ENCODE measurements at places on chromosomes 4 and X. TPM values are rescaled to one million over a fixed set of nuclear protein-coding genes. Genes with fewer than 3 reads are reported as not detected.

DNA sequence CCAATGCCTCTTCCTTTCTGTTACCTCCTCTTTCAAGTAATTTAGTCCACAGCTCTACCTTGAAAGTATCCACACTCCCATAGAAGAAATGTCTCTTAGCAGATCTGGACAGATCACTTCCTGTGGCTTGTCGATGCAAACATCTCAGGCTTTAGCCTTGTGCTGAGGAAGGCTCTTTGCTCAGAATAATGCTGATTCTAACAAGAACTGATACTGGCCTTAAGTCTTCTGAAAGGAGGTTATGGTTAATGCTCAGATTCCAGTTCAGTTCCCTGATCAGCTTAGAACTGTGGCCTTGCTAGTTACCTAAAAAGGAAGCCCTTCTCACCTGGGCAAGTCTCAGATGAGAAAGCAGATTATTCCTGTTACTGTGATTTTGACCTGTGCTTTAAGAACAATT, 230.1 kb upstream of the FAT4 start:
- H3K4me1 ChIP-seq, result no peaks in the 10 kb centered on the region
- no peaks in the 10 kb centered on the region for H3K36me3 ChIP-seq
- no peaks in the 10 kb centered on the region for H3K27me3 ChIP-seq
- H3K4me3 ChIP-seq, result no peak overlapping the region
- H3K27ac ChIP-seq, result no peak overlapping the region
- no peak for DNase-seq

DNA sequence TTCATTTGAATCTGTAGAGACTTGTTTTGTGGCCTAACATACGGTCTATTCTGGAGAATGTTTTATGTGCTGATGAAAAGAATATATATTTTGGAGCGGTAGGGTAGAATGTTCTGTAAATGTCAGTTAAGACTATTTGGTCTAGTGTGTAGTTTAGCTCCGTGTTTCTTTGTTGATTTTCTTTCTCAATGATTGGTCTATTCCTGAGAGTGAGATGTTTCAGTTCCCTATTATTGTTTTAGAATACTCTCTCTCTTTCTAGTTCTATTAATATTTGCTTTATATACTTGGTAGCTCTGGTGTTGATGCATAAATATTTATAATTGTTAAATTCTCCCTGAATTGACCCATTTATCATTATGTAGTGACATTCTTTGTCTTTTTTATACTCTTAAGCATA, 236.5 kb downstream of the GLUD2 start:
- DNase-seq, result no peak
- H3K27ac ChIP-seq, result no peak overlapping the region
- H3K27me3 ChIP-seq, result no peaks in the 10 kb centered on the region
- H3K4me3 ChIP-seq, result no peak overlapping the region

DNA sequence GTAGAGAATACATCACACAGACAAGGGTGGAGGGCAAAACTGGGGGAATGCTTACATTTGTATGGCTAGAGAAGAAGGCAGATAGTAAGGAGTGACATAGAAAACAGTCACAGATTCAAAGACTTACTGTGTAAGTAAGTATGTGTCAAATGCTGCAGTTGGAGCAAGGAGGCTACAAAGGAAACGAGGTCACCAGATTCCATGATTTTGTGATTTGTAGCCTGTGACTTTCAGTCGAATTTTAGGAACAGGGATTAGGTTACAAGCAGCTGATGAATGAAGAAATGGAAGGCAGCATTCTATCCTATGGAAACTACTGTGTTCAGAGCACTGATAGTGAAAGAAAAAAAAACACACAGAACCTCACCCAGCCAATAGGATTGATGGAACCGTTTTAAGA, 407.9 kb downstream of the IL15 start:
- DNase-seq, result no peak
- H3K36me3 ChIP-seq, result peaks cover 28% of the 10 kb centered on the region
- no peak overlapping the region for H3K4me3 ChIP-seq
- H3K4me1 ChIP-seq, result peaks cover 18% of the 10 kb centered on the region

- H3K4me3 ChIP-seq, result no peak overlapping the region
- H3K27me3 ChIP-seq, result no peaks in the 10 kb centered on the region
- no peak for DNase-seq
- H3K4me1 ChIP-seq, result no peaks in the 10 kb centered on the region
- no peaks in the 10 kb centered on the region for H3K36me3 ChIP-seq
- no peak overlapping the region for H3K27ac ChIP-seq
Observed at GRCh38 chr4:138510053-138510452, 267.9 kb upstream of the SLC7A11 start.

GRCh38 chrX:1946974-1947373, 332.1 kb downstream of the ASMT start:
- H3K27me3 ChIP-seq, result no peaks in the 10 kb centered on the region
- DNase-seq, result no peak
- no peak overlapping the region for H3K27ac ChIP-seq
- H3K4me1 ChIP-seq, result no peaks in the 10 kb centered on the region
- no peak overlapping the region for H3K4me3 ChIP-seq

- no peak overlapping the region for H3K4me3 ChIP-seq
- H3K36me3 ChIP-seq, result no peaks in the 10 kb centered on the region
- H3K27ac ChIP-seq, result no peak overlapping the region
- peaks cover 1% of the 10 kb centered on the region for H3K27me3 ChIP-seq
- no peak for DNase-seq
Observed at GRCh38 chrX:330726-331150, 12.1 kb upstream of the GTPBP6 start.

GRCh38 chr4:186725469-186726425, 2.1 kb upstream of the FAT1 start:
- DNase-seq, result no peak
- peak overlapping the region; percentile 33 for H3K4me3 ChIP-seq
- H3K27me3 ChIP-seq, result peaks cover 52% of the 10 kb centered on the region
- no peaks in the 10 kb centered on the region for H3K4me1 ChIP-seq
- no peaks in the 10 kb centered on the region for H3K36me3 ChIP-seq
- no peak overlapping the region for H3K27ac ChIP-seq

DNA sequence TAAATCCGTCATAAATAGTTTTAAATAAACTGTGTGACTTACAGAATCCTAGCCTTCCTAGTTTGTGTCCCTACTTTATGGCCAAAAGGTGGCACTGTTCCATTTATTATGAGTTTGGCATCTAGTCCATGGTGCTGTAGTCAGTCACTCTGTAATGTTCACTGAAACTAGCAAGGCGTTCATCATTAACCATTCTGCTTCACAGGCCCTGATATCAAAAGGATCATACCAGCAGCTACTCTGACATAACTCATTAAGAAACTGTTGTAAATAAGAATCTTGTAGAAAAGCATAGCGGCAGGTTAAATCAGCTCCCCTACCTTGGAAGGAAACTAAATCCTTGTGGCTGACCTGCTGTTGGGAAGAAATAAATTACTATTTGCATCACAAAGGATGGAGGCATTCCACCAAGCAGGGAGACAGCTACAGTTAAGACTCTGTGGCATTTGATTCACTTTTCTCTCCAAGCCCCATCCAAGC, 919.6 kb upstream of the DIAPH2 start:
- no peaks in the 10 kb centered on the region for H3K27me3 ChIP-seq
- no peaks in the 10 kb centered on the region for H3K4me1 ChIP-seq
- no peak overlapping the region for H3K27ac ChIP-seq
- no peak for DNase-seq
- no peak overlapping the region for H3K4me3 ChIP-seq

DNA sequence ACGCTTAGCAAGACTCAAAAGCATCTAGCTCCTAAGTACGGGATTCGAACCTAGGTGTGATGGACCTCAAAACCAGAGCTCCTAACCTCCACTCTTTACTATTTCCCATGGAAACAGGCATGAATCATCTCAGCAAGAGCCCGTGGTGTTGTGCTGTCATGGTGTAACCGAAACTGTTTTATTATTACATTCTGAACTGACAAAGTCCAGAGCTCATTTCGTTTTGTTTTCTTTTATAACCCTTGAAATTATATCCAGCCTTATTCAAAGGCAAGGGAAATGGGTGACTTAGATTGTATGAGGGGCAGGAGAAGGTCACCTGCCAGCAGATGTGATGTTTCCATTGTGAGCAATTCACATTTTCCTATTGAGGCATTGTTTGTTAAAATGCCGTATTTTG, 301.1 kb downstream of the FRMPD4 start:
- no peak for DNase-seq
- H3K4me1 ChIP-seq, result no peaks in the 10 kb centered on the region
- no peaks in the 10 kb centered on the region for H3K36me3 ChIP-seq
- H3K27me3 ChIP-seq, result no peaks in the 10 kb centered on the region
- no peak overlapping the region for H3K27ac ChIP-seq

GRCh38 chr4:153652051-153652784, 31.9 kb upstream of the TLR2 start:
- peaks cover 36% of the 10 kb centered on the region for H3K4me1 ChIP-seq
- H3K4me3 ChIP-seq, result no peak overlapping the region
- no peak for DNase-seq
- H3K27me3 ChIP-seq, result peaks cover 6% of the 10 kb centered on the region

DNA sequence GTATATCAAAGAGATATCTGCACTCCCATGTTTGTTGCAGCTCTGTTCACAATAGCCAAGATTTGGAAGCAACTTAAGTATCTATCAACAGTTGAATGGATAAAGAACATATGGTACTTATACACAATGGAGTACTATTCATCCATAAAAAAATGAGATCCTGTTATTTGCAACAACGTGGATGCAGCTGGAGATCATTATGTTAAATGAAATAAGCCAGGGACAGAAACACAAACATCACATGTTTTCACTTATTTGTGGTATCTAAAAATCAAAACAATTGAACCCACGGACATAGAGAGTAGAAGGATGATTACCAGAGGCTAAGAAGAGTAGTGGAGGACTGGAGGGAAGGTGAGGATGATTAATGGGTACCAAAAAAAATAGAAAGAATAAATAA, 14.2 kb downstream of the IQCM start:
- H3K4me1 ChIP-seq, result no peaks in the 10 kb centered on the region
- H3K4me3 ChIP-seq, result no peak overlapping the region
- DNase-seq, result no peak
- no peaks in the 10 kb centered on the region for H3K27me3 ChIP-seq
- no peaks in the 10 kb centered on the region for H3K36me3 ChIP-seq
- no peak overlapping the region for H3K27ac ChIP-seq

DNA sequence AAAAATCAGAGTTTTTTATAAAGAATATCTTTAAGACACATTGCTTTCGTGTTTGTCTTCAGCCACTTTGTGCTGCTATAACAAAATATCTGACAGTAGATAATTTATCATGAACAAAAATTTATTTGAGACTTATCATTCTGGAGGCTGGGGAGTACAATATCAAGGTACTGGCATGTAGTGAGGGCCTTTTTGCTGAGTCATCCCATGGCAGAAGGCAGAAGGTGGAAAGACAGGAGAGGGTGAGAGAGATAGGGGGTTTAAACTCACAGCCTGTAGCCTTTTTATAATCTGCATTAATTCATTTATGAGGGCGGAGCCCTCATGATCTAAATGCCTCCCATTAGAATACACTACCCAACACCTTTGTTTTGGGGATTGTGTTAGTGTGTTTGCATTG, 431.2 kb upstream of the FAM47C start:
- DNase-seq, result no peak
- H3K27me3 ChIP-seq, result no peaks in the 10 kb centered on the region

GRCh38 chr4:87316961-87317360, 5.7 kb downstream of the HSD17B13 start:
- no peak for DNase-seq
- H3K4me1 ChIP-seq, result no peaks in the 10 kb centered on the region
- H3K36me3 ChIP-seq, result no peaks in the 10 kb centered on the region
- peaks cover 2% of the 10 kb centered on the region for H3K27me3 ChIP-seq
- no peak overlapping the region for H3K4me3 ChIP-seq

- H3K4me1 ChIP-seq, result no peaks in the 10 kb centered on the region
- H3K36me3 ChIP-seq, result no peaks in the 10 kb centered on the region
- no peaks in the 10 kb centered on the region for H3K27me3 ChIP-seq
- no peak for DNase-seq
- H3K4me3 ChIP-seq, result no peak overlapping the region
- no peak overlapping the region for H3K27ac ChIP-seq
Observed at GRCh38 chrX:110448459-110448858, 89.8 kb downstream of the RTL9 start.

- H3K4me1 ChIP-seq, result no peaks in the 10 kb centered on the region
- H3K27me3 ChIP-seq, result peaks cover 8% of the 10 kb centered on the region
- DNase-seq, result no peak
- H3K4me3 ChIP-seq, result no peak overlapping the region
- no peak overlapping the region for H3K27ac ChIP-seq
Observed at GRCh38 chr4:154559494-154560418, 3.1 kb upstream of the FGB start.

DNA sequence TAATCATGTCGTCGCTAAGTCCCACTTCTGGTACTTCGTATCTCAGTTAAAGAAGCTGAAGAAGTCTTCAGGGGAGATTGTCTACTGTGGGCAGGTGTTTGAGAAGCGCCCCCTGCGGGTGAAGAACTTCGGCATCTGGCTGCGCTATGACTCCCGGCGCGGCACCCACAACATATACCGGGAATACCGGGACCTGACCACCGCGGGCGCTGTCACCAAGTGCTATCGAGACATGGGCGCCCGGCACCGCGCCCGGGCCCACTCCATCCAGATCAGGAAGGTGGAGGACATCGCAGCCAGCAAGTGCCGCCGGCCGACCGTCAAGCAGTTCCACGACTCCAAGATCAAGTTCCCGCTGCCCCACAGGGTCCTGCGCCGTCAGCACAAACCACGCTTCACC, 11.3 kb downstream of the PNCK start:
- no peaks in the 10 kb centered on the region for H3K36me3 ChIP-seq
- peaks cover 41% of the 10 kb centered on the region for H3K27me3 ChIP-seq
- H3K27ac ChIP-seq, result no peak overlapping the region
- DNase-seq, result peak; percentile 22
- no peaks in the 10 kb centered on the region for H3K4me1 ChIP-seq

- no peak overlapping the region for H3K27ac ChIP-seq
- no peak overlapping the region for H3K4me3 ChIP-seq
- DNase-seq, result no peak
- H3K36me3 ChIP-seq, result peaks cover 4% of the 10 kb centered on the region
- H3K4me1 ChIP-seq, result peaks cover 2% of the 10 kb centered on the region
- no peaks in the 10 kb centered on the region for H3K27me3 ChIP-seq
Observed at GRCh38 chr4:4564522-4564921, 22.7 kb upstream of the STX18 start.

GRCh38 chr4:128416921-128417320, 129.3 kb upstream of the PGRMC2 start:
- no peak overlapping the region for H3K4me3 ChIP-seq
- no peak for DNase-seq
- H3K36me3 ChIP-seq, result no peaks in the 10 kb centered on the region
- no peaks in the 10 kb centered on the region for H3K27me3 ChIP-seq

DNA sequence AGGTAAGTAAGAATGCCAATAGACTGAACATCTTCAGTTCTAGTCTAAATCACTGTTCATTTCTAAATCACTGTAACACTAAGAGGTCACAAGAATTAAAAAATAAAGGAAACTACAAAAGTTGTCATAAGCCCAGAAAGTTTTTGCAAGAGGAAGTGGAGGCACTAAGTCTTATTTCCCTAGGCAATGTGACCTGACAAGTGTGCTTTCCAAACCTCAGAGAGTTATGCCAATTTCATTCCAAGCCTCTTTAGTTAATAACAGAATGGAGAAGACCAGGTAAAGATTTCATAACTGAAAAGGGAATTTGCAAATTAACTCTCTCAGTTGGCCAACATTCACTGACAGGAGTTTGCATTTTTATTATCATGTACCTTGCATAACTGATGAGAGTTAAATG, 40.5 kb downstream of the BBS12 start:
- H3K27ac ChIP-seq, result no peak overlapping the region
- H3K27me3 ChIP-seq, result no peaks in the 10 kb centered on the region
- no peak overlapping the region for H3K4me3 ChIP-seq
- no peaks in the 10 kb centered on the region for H3K4me1 ChIP-seq
- no peak for DNase-seq

The SMIM31 gene
- total RNA-seq, result not detected

The COX7B2 gene
- total RNA-seq, result not detected

The MAML3 gene
- 3.3 TPM for total RNA-seq

The UVSSA gene
- total RNA-seq, result 23.5 TPM

The TFDP3 gene
- total RNA-seq, result not detected

The SYTL5 gene
- not detected for total RNA-seq

The PCDH10 gene
- 0.09 TPM for total RNA-seq

The CCNA2 gene
- 74.7 TPM for total RNA-seq

The IBSP gene
- total RNA-seq, result not detected

The CXCL9 gene
- 0.11 TPM for total RNA-seq

Measured in activated T-helper 2 cell treated with anti-CD3 and anti-CD28 coated beads, Interferon-gamma antibody, Interleukin-2, Interleukin-4, amounts not matched to agents 10 μg/mL and 5 μg/mL and 100 μg/mL, durations not matched to agents 14 hours and 24 hours and 36 hours (primary cell).